ENCODE measurements at places on chromosomes 6 and 20. TPM values are rescaled to one million over a fixed set of nuclear protein-coding genes. Genes with fewer than 3 reads are reported as not detected.

DNA sequence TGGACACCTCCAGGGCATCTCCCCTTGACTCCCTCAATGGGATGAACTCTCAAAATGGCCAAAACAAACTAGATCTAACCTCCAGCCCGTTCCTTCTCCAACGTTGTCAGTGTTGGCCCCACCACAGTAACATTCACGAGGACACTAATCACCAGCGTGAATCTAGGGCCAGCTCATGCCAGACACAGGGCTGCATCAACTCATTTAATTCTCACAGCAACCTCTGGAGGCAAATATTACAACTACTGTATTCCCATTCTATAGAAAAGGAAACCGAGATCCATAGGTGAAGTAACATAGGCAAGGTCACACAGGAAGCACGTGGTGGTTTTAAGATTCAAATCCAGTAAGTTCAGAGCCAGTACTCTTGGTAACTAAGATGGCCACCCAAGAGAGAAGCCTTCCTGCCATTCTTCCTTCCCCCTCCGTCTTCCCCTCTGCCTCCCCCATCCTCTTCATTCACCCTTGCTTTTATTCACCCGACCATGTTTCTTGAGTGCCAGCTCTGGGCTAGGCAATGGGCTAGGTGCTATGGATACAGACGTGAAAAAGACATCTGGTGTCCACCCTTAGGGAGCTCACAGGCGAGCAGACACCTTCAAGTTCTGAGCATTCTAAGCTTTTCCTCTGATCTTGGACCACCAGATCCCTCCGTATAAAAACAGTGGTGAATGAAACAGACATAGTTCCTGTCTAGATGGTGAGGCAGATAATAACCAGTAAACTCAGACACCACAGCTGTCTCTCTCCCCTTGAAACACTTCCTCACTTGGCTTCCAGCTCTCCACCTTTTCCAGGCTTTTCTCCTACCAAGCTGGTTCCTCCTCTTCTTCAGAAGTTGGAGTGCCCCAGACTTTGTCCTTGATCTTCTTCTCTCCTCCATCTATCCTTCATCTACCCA is 9.6 kb downstream of the CCM2L start:
- DNase-seq, result no peak
- H3K36me3 ChIP-seq, result no peaks in the 10 kb centered on the region
- peaks cover 22% of the 10 kb centered on the region for H3K4me1 ChIP-seq

GRCh38 chr6:168045141-168045691 is 33.8 kb downstream of the FRMD1 start:
- H3K4me1 ChIP-seq, result no peaks in the 10 kb centered on the region
- no peaks in the 10 kb centered on the region for H3K36me3 ChIP-seq
- no peak overlapping the region for H3K27ac ChIP-seq

- peaks cover 66% of the 10 kb centered on the region for H3K36me3 ChIP-seq
- H3K4me3 ChIP-seq, result no peak overlapping the region
- H3K27ac ChIP-seq, result no peak overlapping the region
- H3K4me1 ChIP-seq, result no peaks in the 10 kb centered on the region
- no peak for DNase-seq
- H3K27me3 ChIP-seq, result no peaks in the 10 kb centered on the region
Observed at GRCh38 chr6:36083446-36083845, 46.9 kb upstream of the MAPK13 start.

- peaks cover 19% of the 10 kb centered on the region for H3K4me1 ChIP-seq
- no peaks in the 10 kb centered on the region for H3K27me3 ChIP-seq
- no peaks in the 10 kb centered on the region for H3K36me3 ChIP-seq
- H3K27ac ChIP-seq, result no peak overlapping the region
- DNase-seq, result peak; percentile 63
Observed at GRCh38 chr6:154606457-154606856, 96.0 kb upstream of the CNKSR3 start.

Gene TREM1
- total RNA-seq, result 1.8 TPM

Gene FNDC11
- 1.7 TPM for total RNA-seq

Gene GSTA3
- total RNA-seq, result not detected
